ENCODE measurements at places on chromosomes 3 and 15. TPM values are rescaled to one million over a fixed set of nuclear protein-coding genes. Genes with fewer than 3 reads are reported as not detected.
A peak's percentile ranks its signal among the peaks of the same experiment; 100 is the strongest.

Gene AP3B2
- total RNA-seq, result not detected

Gene CFAP100
- not detected for total RNA-seq

Gene GALNT15
- 167 TPM for total RNA-seq

Gene ANKRD63
- total RNA-seq, result not detected

Gene HEMK1
- 5.4 TPM for total RNA-seq

Gene PLS1
- total RNA-seq, result 0.54 TPM

Gene SAXO2
- not detected for total RNA-seq

Gene SLC25A36
- 149 TPM for total RNA-seq

Gene CCR9
- not detected for total RNA-seq

Gene CFAP20DC
- total RNA-seq, result not detected

DNA sequence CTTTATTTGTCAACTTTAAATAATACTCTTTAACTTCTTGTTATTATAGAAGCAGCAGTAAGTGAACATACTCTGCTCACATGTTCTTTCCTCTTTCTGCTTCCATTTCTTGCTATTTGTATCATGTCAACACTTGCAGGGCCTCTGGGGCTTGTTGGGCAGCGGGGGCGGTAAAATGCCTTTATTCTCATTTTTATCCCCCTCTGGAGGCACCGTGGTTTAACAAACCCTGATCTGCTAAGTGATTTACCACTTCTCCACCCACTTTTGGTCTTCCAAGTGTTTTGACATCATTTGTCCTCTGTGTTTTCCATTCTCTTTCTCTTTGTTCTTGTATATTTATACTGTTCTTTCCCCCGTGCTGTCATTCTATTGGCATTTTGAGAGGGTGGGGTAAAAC, 33.9 kb downstream of the SCN10A start:
- H3K27me3 ChIP-seq, result no peaks in the 10 kb centered on the region
- no peak overlapping the region for H3K27ac ChIP-seq
- DNase-seq, result no peak
- no peak overlapping the region for H3K4me3 ChIP-seq
- H3K4me1 ChIP-seq, result no peaks in the 10 kb centered on the region
- H3K36me3 ChIP-seq, result no peaks in the 10 kb centered on the region

DNA sequence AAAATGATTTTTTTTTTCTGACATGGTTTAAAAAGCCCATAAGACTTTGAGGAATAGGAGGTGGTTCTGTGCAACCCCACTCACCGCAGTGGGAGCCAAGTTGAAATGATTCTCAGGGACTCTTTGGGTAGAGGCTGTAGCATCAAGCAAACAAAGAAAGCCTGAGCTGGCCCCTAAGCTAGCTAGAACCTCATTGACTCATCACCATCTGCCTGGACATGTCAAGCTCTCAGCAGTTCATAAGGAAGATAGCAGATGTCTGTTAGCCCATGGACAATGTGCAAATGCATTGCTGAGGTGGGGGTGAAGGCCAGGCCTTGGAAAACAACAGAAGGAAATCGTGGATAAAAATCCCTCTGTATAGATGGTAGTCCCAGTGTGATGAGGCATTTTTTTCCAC, 234.8 kb downstream of the NR2F2 start:
- H3K4me1 ChIP-seq, result no peaks in the 10 kb centered on the region
- DNase-seq, result no peak
- no peak overlapping the region for H3K4me3 ChIP-seq
- H3K27ac ChIP-seq, result no peak overlapping the region

- H3K27ac ChIP-seq, result no peak overlapping the region
- no peak for DNase-seq
- no peaks in the 10 kb centered on the region for H3K4me1 ChIP-seq
- no peaks in the 10 kb centered on the region for H3K36me3 ChIP-seq
- H3K27me3 ChIP-seq, result no peaks in the 10 kb centered on the region
These were observed 343.7 kb downstream of the ERC2 start for GRCh38 chr3:56124546-56124945.

DNA sequence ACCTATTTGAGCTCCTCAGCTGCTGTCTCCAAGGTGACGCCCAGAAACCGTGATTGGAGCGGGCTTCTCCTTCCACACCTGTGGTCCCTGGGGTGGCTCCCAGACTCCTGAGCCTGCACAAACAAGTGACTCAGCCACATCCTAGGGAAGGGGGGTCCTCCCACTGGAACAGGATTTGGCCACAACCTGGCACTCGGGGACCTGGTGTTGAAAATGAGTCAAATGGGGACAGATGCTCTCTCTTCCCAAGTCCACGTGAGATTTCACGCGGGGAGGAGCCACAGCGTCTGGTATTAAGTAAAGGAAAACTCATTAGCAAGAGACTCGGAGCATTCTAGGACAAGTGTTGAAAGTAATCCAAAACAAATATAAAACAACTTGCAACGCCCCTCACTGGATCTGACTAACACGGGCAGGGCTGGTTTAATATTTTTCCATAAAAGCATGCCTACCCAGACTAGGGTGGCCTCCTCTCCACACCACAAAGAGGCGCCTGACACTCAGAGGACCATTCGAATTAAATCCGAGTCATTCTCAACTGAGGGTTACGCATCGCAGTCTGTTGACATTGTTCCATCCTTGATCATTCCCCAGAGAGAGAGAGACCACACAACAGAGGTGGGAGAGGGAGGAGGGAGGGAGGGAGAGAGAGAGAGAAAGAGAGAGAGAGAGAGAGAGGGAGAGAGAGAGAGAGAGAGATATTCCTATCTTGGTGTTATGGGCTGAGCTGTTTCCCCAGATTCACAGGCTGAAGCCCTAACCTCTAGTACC, 74.4 kb downstream of the MGLL start:
- H3K36me3 ChIP-seq, result no peaks in the 10 kb centered on the region
- peak; percentile 87 for DNase-seq
- peaks cover 26% of the 10 kb centered on the region for H3K4me1 ChIP-seq
- peak overlapping the region; percentile 88 for H3K27ac ChIP-seq
- H3K4me3 ChIP-seq, result peak overlapping the region; percentile 28

DNA sequence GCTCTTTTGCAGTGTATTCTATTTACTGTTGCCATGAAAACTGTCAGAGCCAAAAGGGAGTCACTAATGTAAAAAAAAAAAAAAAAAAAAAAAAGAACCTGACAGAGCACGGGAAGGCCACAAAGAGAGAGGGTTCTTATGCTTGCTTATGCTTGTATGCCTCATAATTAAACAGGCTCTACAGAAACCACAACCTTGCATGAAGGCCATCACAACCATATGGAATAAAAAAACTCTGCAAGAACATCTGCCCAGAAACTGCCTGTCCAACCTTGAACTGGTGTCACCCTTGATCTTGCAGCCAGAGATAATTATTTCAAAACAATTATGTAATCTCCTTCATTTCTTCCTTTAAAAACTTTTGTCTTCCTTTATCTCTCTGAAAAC, 50.1 kb downstream of the CFAP20DC start:
- no peak for DNase-seq
- no peak overlapping the region for H3K4me3 ChIP-seq
- H3K27ac ChIP-seq, result no peak overlapping the region

GRCh38 chr3:47324278-47324865, 41.6 kb downstream of the KLHL18 start:
- H3K36me3 ChIP-seq, result peaks cover 44% of the 10 kb centered on the region
- H3K4me3 ChIP-seq, result no peak overlapping the region
- H3K4me1 ChIP-seq, result no peaks in the 10 kb centered on the region
- H3K27me3 ChIP-seq, result no peaks in the 10 kb centered on the region

GRCh38 chr15:70469651-70470555, 293.5 kb downstream of the UACA start:
- no peaks in the 10 kb centered on the region for H3K27me3 ChIP-seq
- no peak overlapping the region for H3K4me3 ChIP-seq
- no peaks in the 10 kb centered on the region for H3K36me3 ChIP-seq
- H3K27ac ChIP-seq, result no peak overlapping the region

DNA sequence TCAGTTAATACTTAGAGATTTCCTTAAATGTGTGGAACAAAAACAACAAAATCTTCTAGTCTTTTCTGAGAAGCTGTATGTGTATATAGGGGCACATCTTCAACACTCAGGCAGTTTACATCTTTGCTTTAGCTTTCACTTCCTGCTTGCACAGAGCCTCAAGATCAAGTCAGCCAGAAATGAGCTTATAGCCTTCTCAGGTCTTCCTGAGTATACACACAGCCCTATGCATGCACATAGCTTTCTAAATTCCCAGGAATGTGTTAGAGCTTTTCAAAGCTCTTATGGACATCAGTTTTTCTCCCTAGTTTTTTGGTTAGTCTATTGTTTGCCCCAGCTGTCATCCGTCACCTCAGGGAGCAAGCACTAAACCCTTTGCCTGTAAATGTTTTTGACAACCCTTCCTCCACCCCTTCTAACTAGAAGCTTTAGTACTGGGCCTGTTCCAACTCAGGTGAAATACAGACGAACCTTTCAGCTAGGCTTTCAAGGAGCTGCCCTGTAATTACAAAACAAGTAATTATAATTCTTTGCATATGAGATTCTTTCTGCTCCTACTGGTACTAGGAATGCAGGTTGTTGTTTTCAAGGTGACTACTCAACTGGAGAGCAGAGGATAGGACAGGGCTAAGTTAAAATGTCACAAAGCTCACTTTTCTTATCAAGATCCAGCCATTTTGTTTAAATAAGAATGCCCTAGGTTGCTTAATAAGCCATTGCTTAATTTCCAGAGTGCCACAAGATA, 22.6 kb upstream of the MTMR10 start:
- no peak for DNase-seq
- H3K27me3 ChIP-seq, result no peaks in the 10 kb centered on the region
- H3K36me3 ChIP-seq, result no peaks in the 10 kb centered on the region
- H3K27ac ChIP-seq, result no peak overlapping the region
- no peaks in the 10 kb centered on the region for H3K4me1 ChIP-seq

GRCh38 chr3:127440384-127440783, 150.1 kb downstream of the TPRA1 start:
- H3K27me3 ChIP-seq, result no peaks in the 10 kb centered on the region
- no peaks in the 10 kb centered on the region for H3K36me3 ChIP-seq
- H3K4me3 ChIP-seq, result no peak overlapping the region
- no peak for DNase-seq
- no peaks in the 10 kb centered on the region for H3K4me1 ChIP-seq

GRCh38 chr3:50971487-50971924, 296.8 kb downstream of the DOCK3 start:
- H3K27ac ChIP-seq, result no peak overlapping the region
- DNase-seq, result no peak
- no peaks in the 10 kb centered on the region for H3K36me3 ChIP-seq
- no peaks in the 10 kb centered on the region for H3K4me1 ChIP-seq

GRCh38 chr3:112303764-112304325, 9.8 kb upstream of the SLC9C1 start:
- H3K27me3 ChIP-seq, result no peaks in the 10 kb centered on the region
- peak overlapping the region; percentile 75 for H3K4me3 ChIP-seq
- no peaks in the 10 kb centered on the region for H3K36me3 ChIP-seq
- DNase-seq, result no peak
- H3K27ac ChIP-seq, result peak overlapping the region; percentile 11

DNA sequence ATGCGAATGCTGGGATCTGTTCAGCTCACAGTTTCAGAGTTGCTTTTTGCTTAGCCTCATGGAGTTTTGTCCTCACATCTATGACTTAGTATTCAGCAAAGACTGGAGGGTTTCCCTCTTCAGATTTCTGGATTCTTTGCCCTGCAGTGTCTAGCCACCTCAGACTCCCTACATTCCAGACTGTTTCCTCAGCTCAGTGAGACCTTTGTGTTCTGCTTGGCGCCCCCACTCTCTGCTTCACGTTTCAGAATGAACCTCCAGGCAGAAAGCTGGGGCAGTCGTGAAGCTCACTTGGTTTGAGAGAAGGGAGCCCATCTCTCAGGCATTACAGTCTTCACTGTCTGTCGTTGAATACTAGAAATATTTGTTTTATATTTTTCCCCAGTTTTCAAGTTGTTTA, 118.1 kb downstream of the CACNA1D start:
- no peaks in the 10 kb centered on the region for H3K27me3 ChIP-seq
- H3K4me3 ChIP-seq, result no peak overlapping the region
- DNase-seq, result no peak
- no peaks in the 10 kb centered on the region for H3K4me1 ChIP-seq

GRCh38 chr3:175349168-175349567, 490.0 kb downstream of the NAALADL2 start:
- H3K27ac ChIP-seq, result no peak overlapping the region
- no peaks in the 10 kb centered on the region for H3K36me3 ChIP-seq
- H3K4me1 ChIP-seq, result peaks cover 2% of the 10 kb centered on the region
- H3K4me3 ChIP-seq, result no peak overlapping the region

DNA sequence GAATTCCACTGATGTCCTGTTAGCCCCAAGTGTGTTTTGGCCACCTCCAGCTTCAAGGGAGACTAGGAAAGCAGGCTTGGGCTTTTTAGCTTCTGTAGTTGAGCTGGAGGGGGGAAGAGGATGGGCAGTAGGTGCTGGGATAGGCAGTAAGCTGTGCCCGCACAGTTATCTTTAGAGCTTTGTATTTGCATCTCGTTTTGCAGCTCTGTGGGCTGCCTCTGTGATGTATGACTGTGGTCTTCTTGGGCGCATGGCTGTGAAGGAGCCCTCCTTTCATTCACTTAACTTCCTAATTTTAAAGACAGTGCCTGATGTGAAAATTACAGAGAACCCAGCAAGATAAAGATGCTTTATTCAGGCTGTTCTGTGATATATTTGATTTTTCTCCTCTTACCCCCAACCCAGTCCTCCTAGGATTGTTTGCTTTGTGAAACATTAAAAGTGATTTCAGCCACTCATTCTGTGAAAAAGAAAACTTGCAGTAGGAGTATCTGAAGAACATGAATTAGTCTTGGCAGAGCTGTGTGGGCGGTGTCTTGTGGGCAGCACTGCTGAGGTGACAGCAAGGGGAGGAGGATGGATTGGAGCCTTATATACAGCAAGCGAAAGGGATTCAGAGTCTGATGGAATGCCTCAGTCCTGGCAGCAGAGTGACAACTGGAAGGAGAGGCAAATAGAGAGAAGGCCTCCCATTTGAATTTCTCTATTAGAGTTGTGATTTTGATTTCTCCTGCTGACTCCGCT, 74.3 kb downstream of the LARS2 start:
- no peaks in the 10 kb centered on the region for H3K27me3 ChIP-seq
- peaks cover 16% of the 10 kb centered on the region for H3K36me3 ChIP-seq
- DNase-seq, result no peak
- H3K4me3 ChIP-seq, result no peak overlapping the region
- H3K4me1 ChIP-seq, result no peaks in the 10 kb centered on the region
- H3K27ac ChIP-seq, result no peak overlapping the region

GRCh38 chr15:40320931-40321371, 2.5 kb upstream of the INAFM2 start:
- H3K27ac ChIP-seq, result peak overlapping the region; percentile 11
- no peaks in the 10 kb centered on the region for H3K36me3 ChIP-seq
- H3K4me1 ChIP-seq, result peaks cover 8% of the 10 kb centered on the region
- DNase-seq, result no peak

- H3K4me1 ChIP-seq, result peaks cover 5% of the 10 kb centered on the region
- H3K27ac ChIP-seq, result no peak overlapping the region
- no peak overlapping the region for H3K4me3 ChIP-seq
- no peaks in the 10 kb centered on the region for H3K27me3 ChIP-seq
- DNase-seq, result no peak
- H3K36me3 ChIP-seq, result no peaks in the 10 kb centered on the region
These were observed 51.0 kb downstream of the CACNA2D3 start for GRCh38 chr3:54173371-54173770.

- H3K4me1 ChIP-seq, result peaks cover 4% of the 10 kb centered on the region
- no peaks in the 10 kb centered on the region for H3K27me3 ChIP-seq
- DNase-seq, result no peak
These were observed 9.3 kb downstream of the STRA6 start for GRCh38 chr15:74193299-74193718.

GRCh38 chr3:186839874-186840641, 2.5 kb upstream of the ADIPOQ start:
- H3K27me3 ChIP-seq, result no peaks in the 10 kb centered on the region
- H3K4me1 ChIP-seq, result peaks cover 6% of the 10 kb centered on the region
- DNase-seq, result peak; percentile 28
- peak overlapping the region; percentile 74 for H3K27ac ChIP-seq

GRCh38 chr15:58163985-58164384, 25.8 kb downstream of the AQP9 start:
- H3K36me3 ChIP-seq, result no peaks in the 10 kb centered on the region
- no peak for DNase-seq
- no peak overlapping the region for H3K4me3 ChIP-seq
- no peak overlapping the region for H3K27ac ChIP-seq

Measured in thoracic aorta (tissue), 2 donors.